Fibroblast of skin of scalp (primary cell): ENCODE measurements at places on chromosomes 12 and 14.

- no peak for DNase-seq
Measured at GRCh38 chr14:50001999-50002925, 109.4 kb downstream of the ARF6 start.

DNA sequence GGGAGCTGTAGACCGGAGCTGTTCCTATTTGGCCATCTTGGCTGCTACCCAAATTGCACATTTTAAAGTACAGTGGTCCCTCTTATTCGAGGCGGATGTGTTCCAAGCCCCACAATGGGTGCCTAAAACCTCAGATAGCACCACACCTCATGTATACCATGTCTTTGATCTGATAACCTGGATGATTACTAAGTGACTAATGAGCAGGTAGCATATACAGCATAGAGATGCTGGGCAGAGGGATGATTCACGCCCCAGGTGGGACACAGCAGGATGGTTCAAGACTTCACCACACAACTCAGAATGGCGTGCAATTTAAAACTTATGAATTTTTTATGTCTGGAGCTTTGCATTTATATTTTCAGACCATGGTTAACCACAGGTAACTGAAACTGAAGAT lies 255.0 kb downstream of the AKAP6 start:
- DNase-seq, result no peak

DNA sequence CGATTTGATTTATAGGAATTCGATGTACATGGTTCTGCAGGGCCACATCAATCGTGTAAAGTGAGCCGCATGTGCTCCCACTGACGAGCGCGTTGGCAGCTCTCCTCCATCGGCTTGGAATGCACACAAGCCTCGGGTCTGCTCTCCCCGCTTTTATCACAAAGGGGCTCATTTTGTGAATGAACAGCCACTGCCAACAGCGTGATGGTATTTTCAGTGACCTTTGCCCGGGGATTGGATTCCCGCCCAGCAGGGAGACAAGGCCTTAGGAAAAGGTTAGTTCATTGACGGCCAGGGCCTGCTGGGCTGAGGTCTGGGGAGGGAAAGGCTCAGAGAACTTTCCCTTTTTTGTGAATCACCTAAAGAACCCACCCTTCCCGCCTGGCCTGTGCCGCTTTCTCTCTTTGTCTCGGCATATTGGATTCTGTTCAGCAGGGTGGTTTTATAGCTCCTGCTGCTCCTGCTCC lies 232.1 kb downstream of the MSRB3 start:
- no peak for DNase-seq

- no peak for DNase-seq
Measured at GRCh38 chr12:26443309-26443708, 247.9 kb downstream of the SSPN start.

DNA sequence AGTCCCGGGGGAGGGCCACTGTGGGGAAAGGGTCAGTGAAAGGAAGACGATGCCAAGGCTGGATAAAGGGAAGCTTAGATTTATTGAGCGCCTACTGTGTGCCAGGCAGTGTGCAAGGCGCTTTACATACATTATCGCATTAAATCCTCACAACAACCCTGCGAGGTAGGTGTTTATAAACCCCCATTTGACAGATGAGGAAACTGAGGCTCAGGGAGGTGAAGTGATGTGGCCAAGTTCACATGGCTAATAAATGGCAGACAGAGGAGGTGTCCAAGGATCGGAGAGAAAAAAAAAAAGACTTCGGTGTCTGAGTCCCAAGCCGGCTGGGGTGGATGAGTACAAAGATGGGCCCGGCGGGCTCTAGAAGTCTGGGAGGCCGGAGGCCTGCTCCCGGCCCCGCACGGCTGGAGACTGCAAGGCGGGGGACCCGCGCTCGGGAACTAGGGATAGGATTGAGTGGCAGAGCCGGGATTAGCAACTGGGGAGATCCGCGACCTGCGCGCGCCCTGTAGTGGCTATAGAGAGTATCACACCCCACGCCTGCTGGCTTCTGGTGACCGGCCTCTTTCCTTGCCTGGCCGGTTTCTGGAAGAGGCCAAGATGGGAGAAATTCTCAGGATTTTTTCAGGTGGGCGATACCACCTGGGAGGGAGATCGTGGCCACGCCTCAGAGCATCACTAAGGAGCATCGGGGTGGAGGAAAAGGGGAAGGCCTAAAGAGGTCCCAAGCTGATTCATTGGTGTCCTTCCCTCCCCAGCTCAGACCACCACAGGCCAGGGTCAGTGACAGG lies 3.9 kb downstream of the DDN start:
- DNase-seq, result peak; percentile 78

- peak; percentile 26 for DNase-seq
Measured at GRCh38 chr14:48973151-48973550, 613.0 kb downstream of the RPS29 start.

GRCh38 chr14:103705118-103705503 lies 10.1 kb downstream of the XRCC3 start:
- no peak for DNase-seq

DNA sequence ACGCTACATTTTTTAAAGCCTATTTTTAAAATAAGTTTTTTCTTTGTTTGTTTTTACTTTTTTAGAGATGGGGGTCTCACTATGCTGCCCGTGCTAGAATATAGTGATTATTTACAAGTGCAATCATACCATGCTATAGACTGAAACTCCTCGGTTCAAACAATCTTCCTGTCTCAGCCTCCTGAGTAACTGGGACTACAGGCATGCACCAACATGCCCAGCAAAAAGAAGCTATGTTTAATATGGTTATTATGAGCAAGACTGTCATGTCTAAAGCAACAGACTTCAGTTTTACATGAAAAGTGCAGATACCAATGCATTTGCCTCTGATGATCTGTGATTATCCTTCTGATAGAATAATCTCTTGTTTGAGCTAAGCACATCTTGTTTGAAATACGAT lies 45.6 kb upstream of the SGPP1 start:
- DNase-seq, result no peak

GRCh38 chr14:56300495-56300894 lies 182.3 kb downstream of the PELI2 start:
- DNase-seq, result peak; percentile 86

DNA sequence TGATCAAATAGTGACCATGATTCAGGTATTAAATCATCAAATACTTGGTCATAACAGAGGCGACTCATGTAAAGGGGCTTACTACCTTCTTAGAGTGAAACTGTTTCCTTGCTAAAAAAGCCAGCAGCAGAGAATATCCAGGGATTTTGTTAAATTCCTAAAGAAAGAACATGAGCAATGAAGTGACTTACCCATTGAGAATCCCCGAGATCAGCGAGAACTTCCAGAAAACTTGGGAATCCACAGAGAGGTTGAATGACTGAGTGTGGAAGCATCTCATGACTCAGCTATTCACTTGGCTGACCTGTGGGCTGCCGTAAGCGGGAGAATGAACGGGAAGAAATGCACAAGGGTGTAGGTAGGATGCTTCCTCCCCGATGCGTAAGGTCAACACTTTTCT lies 85.3 kb upstream of the KCNA1 start:
- DNase-seq, result peak; percentile 85

DNA sequence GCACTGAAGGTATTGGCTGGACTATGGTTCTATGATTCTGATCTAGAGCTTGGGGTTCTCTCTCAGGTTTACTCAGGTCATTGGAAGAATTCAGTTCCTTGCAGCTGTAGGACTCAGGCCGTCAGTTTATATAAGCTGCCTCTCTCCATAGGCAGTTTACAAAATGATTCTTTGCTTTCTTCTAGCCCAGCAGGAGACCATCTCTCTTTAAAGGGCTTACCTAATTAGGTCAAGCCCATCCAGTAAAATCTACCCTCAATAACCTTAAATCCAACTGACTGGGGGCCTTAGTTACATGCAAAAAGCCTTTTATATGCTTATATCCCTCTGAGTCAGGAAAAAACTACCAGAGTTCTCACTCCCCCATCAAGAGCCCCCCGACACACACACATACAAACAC lies 80.5 kb upstream of the GARIN6 start:
- no peak for DNase-seq

DNA sequence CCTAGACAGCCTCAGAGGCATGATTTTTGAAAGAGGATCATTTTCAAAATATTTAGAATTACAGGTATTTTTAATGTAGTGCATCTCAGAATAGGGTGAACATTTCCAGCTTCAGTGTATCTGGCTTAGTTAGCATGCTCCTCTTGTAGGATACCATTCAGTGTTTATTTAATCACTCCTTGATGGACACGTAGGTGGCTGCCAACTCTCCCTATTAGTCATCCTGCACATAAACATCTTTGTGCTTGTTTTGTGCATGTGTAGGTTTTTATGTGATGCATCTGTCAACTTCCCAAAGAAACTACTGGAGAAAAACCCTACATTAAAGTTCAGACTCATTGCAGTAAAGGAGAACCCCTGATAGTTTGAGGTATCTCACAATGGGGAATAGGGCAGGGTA lies 52.5 kb upstream of the RBM19 start:
- DNase-seq, result no peak

DNA sequence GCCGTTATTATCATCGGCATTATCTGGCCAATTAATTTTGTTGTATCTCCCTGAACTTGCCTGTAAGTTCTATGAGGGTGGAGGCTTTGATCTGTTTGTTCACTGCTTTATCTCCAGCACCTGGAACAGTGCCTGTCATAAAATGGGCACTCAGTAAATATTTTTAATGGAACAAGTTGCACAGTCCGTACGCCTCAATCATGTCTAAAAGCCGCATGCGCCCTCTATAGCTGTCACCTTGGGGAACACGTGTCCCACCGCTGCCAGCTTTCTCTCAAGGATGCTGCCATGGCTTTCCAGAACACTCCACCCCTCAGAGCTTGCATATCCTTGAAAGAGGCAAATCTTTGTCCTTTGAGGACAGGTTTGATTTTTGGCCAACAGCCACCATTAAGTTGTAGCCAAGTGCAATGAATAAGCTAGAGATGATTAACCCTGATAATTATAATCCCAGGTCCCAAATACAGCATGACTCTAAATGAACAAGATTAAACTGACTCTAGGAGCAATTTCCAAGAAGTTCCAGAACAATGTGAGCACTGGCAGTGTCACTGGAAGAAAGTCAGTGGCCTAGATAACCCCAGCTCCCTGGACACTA lies 55.1 kb downstream of the ERH start:
- no peak for DNase-seq

DNA sequence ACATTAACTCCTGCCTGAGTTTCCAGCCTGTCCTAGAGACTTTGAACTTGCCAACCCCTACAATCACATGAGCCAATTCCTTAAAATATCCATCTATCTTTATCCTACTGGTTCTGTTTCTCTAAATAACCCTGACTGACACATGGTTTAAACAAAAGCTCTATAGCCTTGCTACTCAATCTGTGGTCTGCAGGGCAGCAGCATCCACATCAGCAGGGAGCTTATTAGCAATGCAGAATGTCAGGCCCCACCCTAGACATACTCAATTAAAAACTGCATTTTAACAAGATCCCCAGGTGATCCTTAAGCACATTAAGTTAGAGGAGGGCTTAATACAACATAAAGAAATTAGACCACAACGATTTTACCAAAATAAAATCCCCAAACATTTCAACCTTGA lies 108.3 kb upstream of the CPSF6 start:
- no peak for DNase-seq

DNA sequence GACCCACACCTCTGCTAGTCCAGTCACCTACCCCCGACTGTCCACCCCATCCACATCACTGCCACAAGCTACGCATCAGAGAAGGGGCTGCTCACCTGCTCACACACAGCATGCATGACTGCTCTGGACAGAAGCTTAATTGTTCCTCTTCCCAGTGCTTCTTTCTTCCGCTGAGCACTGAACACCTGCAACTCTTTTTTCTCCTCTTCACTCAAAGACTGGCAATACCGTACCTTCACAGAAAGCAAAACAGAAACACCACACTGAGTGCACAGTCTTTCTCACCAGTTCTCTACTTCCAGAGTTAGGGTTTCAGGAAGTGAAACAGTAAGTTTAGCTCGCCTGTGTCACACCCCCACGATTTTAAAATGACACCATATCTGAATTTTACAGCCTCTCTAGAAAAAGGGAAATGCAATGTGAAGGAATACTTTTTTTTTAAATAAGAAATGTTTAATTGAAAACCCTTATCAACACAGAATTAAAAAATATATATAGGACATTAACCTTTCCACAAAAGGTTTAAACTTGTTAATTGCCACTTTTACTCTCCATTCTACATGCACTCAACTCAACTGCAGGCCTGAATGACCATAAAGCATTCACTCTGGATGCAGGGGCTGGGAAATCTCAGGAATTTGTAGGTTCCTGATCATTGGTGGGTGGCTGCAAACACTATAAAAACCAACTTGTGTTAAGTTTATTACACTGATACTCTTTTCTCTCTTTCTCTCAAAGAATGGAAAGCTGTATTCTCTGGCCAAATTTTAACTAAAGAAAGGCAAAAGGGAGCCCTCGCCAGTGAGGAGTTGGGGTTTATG lies 120.0 kb downstream of the PRICKLE1 start:
- no peak for DNase-seq

DNA sequence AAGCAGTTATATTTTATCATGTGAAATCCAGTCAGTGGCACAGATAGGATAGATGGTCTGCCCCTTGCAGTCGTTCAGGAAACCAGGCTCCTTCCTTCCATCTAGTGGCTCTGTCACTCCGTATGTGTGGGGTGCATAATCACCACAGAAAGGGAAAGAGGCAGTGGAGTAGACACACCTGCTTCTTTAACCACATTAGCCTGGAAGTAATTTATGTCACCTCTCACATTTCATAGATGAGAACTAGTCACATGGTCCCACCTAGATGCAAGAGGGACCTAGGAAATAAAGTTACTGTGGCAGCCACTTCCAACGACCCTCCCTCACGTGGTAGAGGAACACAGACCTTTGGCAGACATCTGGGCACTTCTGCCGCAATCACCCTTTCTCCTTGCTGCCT lies 14.2 kb upstream of the RNU6-8 start:
- DNase-seq, result no peak

GRCh38 chr14:74401504-74402241 lies 24.3 kb downstream of the SYNDIG1L start:
- DNase-seq, result no peak

DNA sequence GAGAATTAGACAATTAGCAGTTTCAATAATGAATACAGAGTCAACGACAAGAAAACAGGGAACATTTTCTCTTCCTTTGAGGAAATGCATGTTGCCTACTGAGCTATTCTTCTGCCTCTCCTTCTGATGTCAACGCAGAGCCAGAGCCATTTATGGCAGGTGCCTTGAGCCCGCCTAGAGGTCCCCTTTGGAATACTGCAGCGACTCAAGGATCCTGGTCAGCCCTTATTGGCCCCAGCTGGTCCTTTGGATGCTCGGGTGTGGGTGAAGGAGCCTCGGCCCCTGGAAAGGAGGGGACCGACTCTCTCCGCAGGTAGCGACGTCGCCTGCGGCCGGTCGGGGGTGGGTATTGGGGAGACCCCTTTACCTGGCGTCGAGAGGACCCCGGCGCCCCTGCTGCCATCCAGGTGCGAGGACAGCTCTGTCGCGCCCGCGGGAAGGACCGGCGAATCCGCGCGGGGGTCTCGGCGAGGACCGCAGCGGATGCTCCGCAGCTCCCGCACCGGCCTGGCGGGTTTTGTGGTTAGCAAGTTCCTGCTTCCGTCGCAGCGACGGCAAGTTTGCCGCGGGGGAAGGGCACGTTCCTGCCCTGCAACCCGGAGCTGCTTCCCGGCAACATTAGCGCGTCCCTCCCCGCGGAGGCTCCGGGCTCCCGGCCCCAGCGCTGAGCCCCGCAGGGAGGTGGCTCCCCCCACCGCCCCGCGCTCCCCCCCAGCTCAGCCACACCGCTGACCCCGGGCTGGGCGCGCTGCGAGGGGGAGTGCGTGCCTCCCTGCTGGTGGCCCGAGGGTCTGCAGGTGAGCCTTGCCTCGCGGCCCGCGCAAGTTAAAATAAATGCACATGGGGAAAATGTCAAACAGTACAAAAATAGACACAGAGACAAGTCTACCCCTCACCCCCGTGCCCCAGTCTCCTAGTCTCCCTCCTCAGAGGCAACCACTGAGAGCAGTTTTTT lies at the start of gene MANSC1:
Gene MANSC1, minus strand, starts transcription at position 532 of the 955 bp plus-strand sequence. CDS start 6,928 bp downstream, outside the sequence.
- DNase-seq, result peak; percentile 19
